ENCODE measurements at places on chromosomes 7 and 10.
A peak's percentile ranks its signal among the peaks of the same experiment; 100 is the strongest.

DNA sequence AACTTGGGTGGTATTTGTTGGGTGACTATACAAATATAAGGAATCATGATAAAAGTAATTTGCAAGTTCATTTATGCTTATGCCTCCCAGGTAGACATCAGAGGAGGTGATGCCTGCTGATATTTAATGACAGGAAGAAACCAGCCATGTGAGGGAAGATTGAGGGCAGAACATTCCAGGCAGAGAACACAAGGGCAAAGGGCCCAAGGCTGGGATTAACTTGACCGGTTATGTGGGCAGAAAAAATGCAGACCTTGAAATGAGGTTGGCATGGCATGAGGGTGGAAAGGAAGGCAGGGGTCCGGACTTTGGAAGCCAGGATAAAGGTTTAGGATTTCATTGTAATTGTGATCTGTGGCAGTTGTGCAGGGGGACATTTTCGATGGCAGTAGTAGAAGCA lies 68.0 kb upstream of the MTPN start:
- DNase-seq = no peak

- no peak for DNase-seq
These were observed 209.7 kb downstream of the SKIDA1 start for GRCh38 chr10:21315645-21316220.

- no peak for DNase-seq
These were observed 43.3 kb downstream of the MEOX2 start for GRCh38 chr7:15643000-15643705.

GRCh38 chr7:23018750-23019149 lies 4.8 kb upstream of the HYCC1 start:
- no peak for DNase-seq

DNA sequence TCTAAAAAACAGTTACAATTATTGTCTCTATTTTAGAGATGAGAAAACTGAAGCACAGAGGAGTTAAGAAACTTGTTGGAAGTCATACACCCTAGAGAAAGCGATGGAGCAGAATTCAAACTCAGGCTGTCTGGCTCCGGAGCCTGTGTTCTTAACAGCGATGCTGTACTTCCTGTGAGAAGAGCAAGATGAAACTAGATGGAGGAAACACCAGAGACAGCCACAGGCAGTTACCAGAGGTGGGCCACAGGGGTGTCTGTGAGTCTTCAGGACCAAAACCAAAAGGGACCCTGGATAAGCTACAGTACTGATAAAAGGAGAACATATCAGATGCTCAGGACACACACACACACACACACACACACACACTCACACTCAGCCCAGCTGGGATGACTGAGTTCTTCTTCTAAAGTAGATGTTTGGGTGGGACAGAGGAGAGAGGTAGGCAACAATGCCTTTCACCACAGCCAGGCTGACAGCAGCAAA lies 289.2 kb downstream of the FZD1 start:
- DNase-seq = no peak

DNA sequence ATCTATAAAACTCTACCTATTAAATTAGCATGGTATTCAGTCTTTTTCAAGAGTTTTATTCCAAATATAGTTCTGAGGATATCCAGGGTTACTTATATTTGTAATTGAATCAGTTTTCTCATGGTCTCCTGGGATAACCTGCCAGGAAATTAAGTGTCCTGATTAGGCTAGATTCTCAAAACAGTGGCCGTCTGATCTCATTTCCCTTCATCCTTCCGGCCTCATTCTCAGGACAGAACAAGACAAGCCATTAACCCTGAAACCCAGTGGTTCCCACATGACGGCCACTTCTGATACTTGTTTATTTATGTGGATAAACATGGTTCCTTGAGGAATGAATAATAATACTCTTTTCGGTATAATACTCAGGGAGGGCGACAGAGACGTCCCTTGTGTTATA lies 417.6 kb upstream of the POT1 start:
- no peak for DNase-seq

- DNase-seq = no peak
These were observed 85.6 kb upstream of the KDM7A start for GRCh38 chr7:140262242-140262903.

- DNase-seq = no peak
These were observed 30.0 kb downstream of the ALDH18A1 start for GRCh38 chr10:95626500-95626899.

GRCh38 chr10:126014309-126014708 lies 117.9 kb downstream of the FANK1 start:
- no peak for DNase-seq

DNA sequence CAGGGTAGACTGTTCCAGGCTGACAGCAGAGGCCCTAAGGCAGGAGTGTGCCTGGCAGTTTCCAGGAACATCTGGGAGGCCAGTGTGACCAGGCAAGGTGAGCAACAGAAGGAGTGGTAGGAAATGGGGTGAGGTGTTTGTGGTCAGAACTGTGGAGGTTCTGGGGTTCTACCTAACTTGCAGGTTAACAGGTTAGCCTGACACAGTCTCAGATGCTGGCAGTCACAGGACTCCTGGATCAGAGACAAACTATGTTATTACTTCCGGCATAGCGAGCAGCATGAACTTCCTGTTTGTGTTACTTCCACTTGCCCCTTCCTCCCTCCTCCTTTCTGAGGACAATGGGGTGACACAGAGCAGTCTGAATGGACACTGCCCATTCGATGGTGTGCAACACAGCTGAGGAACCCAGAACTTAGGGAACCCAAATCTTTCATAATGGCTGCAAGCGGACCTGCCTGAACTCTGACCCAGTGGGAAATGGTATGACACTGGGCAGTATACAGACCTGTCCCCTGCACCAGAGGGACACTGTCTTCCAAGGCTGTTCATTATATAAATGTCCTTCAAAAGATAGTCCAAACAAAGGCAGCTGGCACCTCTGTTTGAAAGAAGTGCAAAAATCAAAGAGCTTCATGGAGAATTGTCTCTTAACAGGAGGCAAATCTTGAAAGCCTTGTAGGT lies 3.9 kb upstream of the SAR1A start:
- DNase-seq = no peak

DNA sequence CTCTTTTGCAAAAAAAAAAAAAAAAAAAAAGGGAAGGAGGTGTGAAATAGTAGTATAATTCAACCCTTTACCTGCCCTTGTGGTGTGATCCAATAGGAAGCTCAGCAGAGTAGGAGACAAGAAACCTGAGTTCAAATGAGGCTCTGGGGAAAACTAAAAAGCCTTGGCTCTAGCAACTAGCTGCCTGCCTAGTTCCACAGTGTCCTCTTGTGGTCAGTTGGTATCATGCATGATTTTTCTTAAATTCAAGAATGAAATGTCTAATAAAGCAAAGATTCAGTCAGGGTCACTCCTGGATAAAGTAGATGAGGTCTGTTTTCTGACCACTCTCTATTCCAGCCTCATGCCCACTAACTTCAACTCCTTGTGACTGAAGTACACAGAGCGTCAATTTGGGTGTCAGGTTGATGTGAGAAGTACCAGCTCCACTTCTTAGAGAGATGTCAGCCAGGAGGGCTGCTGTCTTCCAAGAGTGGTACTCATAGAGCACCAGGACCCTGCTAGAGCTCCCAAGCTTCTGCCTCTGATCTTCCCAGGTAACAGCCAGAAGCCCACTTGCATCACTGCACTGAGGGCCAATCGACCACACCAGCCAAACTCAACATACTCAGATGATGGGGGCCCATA lies 10.5 kb downstream of the LSM5 start:
- DNase-seq = no peak

DNA sequence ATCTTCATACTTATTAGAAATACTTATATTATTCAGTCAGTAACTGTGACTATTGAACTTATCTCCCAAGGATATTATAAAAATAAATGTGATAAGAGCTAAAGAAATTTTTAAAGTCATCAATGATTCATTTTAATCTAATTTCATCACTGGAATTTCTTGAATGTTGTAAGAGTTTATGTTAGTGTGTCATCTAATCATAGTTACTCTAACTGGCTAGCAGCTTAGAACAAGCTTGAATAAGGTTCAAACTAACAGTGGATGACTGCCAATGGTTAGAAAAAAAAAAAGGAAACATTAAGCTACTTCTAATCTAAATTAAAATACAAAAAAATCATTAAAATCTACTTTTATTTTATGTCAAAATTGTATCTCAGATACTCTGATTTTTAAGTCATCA lies 1066.3 kb downstream of the CNTNAP2 start:
- DNase-seq = no peak

GRCh38 chr7:1920881-1921280 lies 250.8 kb downstream of the ELFN1 start:
- no peak for DNase-seq

- no peak for DNase-seq
These were observed 118.6 kb downstream of the PON1 start for GRCh38 chr7:95205665-95206225.

DNA sequence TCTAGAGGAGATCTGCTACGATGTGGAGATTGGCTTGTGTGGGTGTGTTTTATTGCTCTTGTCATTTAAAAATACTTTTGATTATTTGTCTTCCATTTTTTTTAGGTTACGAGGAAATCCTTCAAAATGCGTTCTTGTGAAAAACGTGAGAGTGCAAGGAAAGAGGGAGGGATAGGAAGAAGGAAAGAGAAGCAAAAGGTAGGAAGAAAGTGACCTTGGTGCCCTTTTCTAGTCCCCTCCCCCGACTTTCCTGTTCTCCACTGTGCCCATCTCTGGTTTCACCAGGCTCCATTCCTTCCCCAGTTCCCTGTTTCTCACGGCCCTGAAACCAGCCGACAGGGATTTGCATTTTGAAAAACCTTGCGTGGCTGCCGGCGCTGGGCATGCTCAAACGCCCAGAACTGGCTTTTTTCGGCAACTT lies 506 bp upstream of the GNAI1 start:
- no peak for DNase-seq

GRCh38 chr10:89946106-89946505 lies 244.7 kb downstream of the KIF20B start:
- DNase-seq = no peak

DNA sequence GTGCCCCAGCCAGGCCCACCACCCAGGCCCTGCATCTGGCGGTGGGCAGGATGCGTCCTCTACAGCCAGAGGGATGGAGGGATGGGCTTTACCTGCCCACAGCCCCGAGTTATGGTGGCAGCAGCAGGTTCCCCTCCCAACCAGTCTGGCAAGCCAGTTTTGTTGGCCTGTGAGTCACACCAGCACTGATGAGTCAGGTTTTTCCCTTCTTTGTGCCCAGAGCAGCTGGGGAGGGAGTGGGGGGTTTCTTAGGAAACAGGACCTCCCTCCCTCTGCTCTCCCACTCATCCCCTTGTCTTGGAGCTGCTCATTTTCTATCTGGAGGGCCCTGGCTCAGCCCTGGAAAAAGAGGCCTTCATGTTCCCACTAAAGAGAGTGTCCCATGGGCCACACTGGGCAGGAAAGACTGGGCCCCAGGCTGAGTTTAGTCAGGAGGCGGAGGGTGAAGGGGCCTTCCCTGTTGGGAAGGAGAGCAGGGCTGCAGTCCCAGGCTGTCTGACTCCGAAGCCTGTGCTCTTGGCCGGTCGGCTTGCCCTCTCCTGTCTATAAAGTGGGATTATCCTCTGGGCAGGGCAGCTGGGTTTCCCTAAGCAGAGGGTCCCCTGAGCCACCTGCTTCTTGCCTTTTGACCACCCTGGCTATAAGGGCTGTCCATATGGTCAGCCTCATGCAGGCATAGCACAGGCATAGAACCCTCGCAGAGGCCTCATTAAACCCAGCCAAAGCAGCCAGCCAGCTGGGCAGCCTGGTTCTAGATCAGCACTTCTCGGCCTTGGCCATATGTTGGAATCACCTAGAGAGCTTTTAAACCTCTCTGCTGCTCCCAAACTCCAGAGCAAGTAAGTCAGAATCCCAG lies 30.2 kb upstream of the ANKRD2 start:
- peak; percentile 20 for DNase-seq

GRCh38 chr10:84365335-84365881 lies 37.0 kb downstream of the CCSER2 start:
- no peak for DNase-seq

DNA sequence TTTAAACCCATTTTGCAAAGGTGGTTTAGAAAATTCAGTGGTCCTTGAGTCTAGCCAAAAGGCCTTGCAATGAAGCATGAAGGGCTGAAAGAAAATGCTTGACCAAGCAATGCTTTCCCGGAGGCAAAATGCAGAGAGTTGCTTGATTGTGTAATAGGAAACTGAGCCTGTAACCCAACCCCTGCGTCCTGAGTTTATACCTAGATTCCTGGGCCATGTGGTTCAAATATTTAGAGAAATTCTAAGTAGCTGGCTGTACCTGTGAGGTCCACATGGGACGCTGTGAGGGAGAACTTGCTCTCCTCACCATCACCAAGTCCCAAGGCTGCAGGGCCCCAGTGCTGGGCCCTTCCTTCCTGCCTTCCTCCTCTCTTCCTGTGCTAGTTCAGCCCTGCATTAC lies 45.7 kb downstream of the CXCL12 start:
- no peak for DNase-seq

GRCh38 chr7:135747366-135747765 lies 1.2 kb downstream of the FAM180A start:
- no peak for DNase-seq

DNA sequence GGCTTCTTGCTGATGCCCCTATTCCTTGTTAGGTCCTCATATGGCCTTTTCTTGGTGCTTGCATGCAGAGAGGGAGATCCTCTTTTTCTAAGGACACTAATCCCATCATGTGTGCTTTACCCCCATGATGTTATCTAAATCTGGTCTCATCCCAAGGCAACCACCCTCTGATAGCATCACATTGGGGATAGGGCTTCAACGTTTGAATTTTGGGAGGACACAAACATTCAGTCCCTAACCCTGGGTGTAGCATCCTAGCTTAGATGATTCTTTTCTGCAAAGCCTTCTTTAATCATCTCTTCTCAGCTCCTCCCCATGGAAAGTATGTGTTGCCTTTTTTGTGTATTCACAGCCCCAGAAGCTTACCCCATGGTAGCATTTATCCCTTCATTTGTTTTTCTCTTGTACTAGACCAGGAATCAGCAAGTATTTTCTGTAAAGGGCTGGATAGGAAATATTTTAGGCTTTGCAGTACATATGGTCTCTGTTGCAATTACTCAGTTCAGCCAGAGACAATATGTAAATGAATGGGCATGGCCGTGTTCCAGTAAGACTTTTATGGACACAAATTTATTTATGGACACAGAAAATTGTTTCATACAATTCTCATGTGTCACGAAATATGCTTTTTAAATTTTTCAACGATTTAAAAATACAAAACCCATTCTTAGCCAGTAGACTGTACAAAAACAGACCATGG lies 101.5 kb upstream of the CSTF2T start:
- DNase-seq = no peak

GRCh38 chr10:31000867-31001266 lies 30.8 kb downstream of the ZNF438 start:
- DNase-seq = no peak

DNA sequence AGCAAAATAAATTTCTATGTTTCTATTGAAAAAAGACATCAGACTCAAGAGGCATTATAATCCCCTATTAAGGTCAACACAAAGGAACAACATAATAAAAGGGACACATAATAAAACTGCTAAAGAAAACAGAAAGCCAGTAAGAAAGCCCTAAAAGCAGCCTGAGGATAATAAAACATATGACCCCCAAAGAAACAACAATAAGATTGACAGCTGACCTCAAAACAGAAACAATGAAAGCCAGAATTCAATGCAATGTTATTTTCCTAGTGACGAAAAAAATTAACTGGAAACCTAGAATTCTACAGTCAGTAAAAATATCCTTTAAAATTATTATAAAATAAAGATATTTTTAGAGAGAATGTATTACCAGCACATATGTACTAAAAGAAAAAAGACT lies 44.9 kb upstream of the FAM171A1 start:
- no peak for DNase-seq

- no peak for DNase-seq
These were observed 11.0 kb upstream of the ZNF107 start for GRCh38 chr7:64654796-64655548.
